Progenitor cell of endocrine pancreas (in vitro differentiated cells): ENCODE measurements at places on chromosomes 6 and 20. TPM values are rescaled to one million over a fixed set of nuclear protein-coding genes. Genes with fewer than 3 reads are reported as not detected.

The NOX3 gene
- total RNA-seq, result not detected in 2 replicates

- DNase-seq, result no peak
Measured at GRCh38 chr6:81906709-81907204, 154.3 kb upstream of the TENT5A start.

GRCh38 chr6:132733283-132733682 lies 19.4 kb upstream of the VNN1 start:
- DNase-seq, result no peak

DNA sequence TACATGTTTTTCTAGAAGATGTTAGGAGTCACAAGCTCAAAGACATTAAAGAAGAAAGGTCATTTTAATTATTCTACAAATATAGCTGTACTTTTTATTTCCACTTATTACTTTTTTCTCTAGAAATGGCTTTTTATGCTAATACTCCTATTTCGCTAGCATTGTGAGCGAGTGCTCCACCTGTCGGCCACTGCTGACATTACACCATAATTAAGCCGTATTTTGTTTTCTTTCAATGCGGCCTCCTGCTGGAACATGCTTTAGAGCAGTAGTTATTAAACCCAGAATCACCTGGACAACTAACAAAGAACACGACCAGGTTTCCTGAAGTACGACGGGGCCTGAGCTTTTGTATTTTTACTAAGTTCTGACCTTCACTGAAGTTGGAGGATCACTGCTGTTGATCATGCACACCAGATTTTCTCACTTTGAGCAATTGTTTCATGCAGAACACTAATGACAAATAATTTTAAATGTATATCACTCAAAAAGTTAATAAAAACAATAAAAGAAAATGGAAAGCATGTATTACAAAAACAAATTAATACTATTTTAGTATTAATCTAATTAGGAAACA lies 74.1 kb upstream of the PAK5 start:
- peak; percentile 38 for DNase-seq

DNA sequence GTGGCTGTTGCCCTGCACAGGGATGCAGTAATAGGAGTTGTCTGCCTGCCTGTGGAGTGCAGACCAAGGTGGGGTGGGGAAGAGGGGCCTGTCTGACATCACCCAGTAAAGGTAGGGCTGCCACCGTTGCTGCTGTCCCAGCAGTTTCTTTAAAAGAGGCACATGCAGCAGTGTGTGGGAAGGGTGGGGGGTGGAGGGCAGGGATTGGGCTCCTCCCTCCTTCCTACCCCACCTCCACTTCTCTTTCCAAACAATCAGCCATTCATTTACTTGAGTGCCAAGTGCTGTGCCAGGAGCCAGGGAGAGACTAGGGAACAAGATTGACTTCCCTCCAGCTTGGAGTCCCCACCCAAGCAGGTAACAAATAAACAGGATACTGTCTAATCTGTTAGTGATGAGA lies 66.8 kb upstream of the MYL9 start:
- no peak for DNase-seq

DNA sequence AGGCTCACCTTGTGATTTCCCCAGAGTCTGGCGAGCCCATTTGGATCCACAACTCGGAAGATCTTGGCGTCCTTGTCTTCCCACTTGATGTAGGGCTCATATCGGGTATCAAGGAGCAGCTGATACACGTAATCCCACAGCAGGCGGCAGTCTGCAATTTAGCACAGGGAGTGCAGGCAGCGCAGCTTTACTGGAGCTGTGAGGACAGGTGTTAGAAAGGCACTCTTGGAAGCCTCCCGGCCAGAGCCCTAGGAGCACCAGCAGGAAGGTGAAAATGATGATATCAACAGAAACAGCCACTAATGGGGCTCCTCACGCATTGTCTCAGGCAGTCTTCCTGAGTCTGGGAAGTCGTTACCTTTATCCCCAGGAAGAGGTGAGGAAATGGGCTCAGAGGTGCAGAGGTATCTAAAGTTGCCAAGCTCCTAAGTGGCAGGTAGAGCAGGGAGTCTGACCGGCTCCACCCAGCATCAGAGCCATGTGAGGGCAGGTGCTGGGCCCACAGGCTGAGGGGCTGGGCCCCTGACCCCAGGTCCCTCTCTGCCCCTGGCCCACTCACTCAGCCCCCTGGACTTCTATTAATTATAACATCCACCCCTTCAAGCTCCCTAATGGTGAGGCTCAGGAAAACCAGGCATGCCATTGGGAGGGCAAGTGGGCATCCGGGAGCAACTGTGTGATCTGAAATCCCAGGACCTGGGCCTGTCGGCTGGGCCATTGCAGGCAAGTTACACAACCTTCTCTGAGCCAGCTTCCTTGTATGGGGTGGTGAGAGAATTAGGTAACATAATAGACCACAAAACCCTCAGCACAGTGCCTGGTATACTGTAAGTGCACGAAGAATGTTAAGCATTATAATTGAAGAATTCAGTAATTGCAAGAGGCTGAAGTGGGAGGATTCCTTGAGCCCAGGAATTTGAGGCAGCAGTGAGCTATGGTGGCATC lies 18.3 kb downstream of the ETV7 start:
- DNase-seq, result no peak

GRCh38 chr6:16337295-16337975 lies 99.0 kb downstream of the GMPR start:
- DNase-seq, result no peak

GRCh38 chr6:114432400-114432799 lies 89.6 kb upstream of the HS3ST5 start:
- no peak for DNase-seq
